ENCODE measurements at places on chromosomes 6 and 20. TPM values are rescaled to one million over a fixed set of nuclear protein-coding genes. Genes with fewer than 3 reads are reported as not detected.

GRCh38 chr6:53103993-53104675 is 38.9 kb downstream of the FBXO9 start:
- DNase-seq: no peak

GRCh38 chr6:167843023-167843422 is 16.3 kb downstream of the AFDN start:
- no peak for DNase-seq

DNA sequence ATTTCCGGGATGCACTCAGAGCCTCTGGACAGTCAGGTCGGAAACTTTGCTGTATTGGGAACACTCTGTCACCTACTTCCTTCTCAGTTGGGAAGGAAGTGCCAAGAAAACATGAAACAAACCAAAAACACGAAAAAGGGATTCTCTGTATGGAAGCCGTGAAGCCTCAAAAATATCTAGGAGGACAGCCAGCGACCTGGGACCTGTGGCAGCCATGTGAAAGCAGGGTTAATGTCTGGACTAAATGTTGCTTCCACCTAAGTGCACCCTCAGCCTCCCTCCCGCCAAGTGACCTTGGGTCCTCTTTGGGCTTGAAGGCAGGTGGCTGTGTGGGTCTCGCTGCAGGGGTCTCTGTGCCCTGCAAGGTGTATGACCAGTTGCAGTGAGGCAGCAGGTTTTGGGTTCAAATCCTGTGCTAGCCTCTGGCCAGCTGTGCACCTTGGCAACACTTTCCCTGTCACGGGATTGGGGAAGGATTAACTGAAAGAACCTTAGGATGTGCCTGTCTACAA is 851 bp downstream of the MAVS start:
- DNase-seq: no peak

DNA sequence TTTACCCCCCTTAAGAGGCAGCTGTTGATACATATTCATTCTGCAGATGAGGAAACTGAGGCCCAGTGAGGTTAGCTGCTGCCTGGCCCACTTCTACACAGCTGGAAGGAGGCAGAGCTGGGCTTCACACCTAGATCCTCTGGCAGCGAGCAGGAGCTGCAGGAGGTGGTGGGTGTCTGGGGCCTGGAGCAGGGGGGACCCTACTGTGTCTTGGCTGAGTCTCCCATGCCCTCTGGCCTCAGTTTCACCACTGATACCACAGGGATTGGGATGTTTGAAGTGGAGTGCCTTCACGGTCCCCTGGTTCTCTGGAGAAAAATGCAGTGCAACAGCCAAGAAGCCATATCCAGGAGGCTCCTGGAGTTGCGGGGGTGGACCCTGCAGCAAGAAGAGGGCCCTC is 8.2 kb upstream of the BPIFA2 start:
- peak; percentile 7 for DNase-seq

- no peak for DNase-seq
Measured at GRCh38 chr6:144728804-144729203, 443.7 kb downstream of the UTRN start.

DNA sequence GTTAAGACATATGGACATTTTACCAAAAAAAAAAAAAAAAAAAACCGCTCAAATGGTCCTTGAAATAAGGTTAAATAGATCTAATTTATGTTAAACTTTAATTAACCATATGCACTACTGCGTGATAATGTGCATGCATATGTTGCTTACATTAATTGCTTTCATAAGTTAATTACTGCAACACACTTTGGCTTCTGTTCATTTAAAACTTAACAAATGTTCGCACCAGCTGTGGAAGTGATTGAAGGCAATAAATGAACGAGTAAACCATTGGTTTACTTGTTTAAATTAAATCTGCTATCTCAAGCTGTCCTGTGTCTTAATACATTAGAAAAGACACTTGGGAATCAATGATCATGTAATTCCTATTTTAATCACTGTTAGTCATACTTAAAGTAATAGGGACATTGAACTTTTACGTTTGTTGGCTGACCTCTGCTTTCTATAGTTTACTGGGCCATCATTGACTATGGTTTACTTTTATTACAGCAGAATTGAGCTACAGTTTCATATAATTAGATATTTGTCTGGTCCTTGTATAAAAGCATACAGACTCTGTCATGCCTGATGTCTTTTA is 294.7 kb downstream of the KHDC1L start:
- DNase-seq: no peak

GRCh38 chr6:25423358-25423757 is 144.2 kb downstream of the CARMIL1 start:
- no peak for DNase-seq

GRCh38 chr6:75208298-75209183 is 2.7 kb upstream of the COL12A1 start:
- DNase-seq: peak; percentile 91

DNA sequence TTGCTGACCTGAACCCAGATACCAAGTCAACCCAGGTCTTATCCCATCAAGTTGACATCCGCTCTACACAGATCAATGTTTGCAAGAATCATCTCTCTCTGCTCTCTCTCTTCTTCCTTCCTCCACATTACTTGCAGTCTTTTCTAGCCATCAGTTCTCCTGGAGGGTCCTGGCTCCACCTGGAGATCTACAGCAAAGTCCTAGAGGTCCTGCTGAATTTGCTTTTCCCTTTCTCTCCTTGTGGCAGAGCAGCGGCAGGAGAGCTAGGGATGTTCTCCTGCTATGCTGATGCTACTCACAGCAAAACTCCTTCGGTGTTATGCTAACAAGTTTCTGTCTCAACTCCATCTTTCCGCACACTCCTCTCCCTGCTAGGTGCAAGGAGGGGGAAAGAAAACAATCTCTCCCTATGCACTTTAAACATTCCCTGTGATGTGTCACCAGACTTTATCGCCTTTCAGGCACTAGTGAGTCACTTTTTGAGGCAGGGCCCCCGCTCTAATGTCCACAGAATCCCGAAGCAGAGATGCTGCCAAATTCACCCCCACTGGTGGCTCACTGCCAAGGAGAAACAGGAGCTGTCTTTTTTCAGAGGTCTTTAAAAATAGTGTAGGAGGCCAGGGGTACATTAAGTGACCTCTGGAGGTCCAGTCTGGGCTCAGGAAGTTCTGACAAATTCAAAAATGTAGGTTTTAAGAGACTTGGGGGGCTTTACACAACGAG is 62.6 kb downstream of the FAM50B start:
- DNase-seq: peak; percentile 85

- DNase-seq: no peak
Measured at GRCh38 chr6:100892116-100892515, 11.0 kb upstream of the ASCC3 start.

DNA sequence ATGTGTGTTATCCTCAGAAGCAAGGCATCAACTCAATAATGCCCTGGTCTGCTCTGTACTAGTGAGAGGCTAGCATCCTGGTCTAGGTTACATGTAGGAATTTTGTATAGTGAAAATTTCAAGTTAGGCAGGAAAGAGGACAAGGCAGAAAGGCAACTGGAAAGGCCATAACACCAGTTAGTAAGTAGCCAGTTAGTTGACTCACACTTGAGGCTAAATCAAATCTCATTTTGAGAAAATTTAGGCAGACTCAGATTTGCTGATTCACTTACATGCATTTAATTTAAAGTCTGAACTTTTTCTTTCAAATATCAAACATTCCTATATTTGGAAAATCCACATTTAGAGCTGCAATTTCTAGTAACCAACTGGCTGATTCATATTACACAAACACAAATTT is 184.5 kb upstream of the TCF21 start:
- no peak for DNase-seq

DNA sequence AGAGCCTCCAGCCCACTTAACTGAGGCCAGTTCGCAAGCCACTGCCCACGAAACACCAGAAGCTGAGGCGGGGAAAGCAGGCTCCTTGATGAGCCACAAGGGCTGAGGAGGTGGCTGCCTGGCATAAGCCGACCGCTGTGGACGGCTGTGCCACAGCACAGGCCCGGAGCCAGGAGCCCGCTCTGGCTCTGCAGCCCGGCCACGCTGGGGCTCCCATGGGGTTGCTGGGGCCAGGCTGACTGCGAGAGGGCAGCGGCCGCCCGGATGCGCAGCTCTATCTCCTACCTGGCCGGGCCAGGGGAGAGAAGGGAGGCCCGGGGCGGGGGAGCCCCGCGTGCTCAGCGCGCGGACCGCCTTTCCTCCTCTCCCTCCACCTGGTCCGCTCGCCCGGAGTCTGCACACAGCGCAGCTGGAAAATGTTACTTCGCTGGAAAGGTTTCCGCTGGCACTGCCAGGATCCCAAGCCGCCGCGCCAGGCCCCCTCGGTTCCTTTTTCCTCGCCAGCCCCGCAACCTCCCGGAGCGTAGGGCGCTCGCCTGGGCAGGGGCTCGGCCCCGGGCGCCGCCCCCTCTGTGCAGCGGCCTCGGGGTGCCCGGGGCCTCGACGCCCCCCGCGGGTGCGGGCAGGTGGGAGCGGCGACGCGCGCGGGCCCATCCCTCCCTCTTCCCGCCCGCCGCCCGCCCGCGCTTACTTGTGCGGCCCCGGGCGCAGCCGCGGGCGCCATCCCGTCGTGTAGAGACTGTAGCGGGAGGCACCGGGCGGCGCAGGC is 657 bp downstream of the EMILIN3 start:
- DNase-seq: no peak

DNA sequence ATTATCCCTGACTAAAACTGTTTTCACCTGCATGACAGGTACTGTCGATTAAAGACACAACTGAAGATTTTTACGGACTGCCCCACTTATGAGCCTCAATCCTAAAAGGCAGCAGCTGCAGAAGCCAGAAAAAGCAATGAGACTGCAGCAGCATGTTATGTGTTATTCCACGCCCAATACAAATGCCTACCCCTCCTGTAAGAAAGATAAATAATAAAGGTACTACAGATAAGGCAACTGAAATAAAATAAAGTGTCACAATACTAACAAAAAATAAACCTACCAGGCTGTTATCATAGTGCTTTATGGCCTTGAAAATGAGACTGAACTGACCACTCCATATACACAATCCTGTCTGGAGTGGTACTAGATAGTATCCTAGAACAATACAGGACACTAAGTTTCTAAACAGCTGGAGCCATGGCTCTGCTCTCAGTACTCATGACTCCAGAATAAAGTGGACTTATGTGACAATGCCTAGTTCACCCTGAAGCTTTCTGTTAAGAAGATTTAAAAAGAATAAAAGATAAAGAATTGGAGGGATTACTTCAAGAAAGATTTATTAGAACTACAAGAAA is 9.5 kb downstream of the BCLAF1 start:
- no peak for DNase-seq

DNA sequence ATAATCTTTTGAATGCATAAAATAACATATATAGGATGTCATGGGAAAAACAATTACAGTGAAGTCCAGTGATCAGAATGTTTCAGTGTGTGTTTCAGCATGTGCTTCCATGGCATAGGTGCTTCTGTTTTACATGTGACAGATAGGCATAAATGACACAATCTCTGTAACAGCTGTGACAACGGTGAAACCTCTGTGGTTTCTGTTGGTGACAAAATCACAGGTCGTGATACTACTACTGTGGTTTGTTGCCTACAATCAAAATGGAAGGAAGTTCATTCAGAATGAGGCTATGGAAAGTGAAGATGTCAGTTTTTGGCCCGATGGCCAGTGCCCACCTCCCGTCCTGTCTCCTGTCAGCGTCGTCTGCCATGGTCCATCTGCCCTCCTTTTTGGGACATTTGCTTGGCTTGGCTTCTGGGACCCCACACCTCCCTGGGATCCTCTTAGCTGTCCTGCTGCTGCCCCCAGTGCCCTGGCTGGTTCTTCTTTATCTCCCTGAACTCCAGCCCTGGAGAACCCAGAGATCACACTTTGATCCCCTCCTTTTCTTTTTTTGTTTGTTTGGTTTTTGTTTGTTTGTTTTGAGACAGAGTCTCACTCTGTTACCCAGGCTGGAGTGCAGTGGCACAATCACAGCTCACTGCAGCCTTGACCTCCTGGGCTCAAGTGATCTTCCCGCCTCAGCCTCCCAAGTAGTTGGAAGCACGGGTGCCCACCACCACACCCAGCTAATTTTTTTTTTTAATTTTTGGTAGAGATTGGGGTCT is 79.3 kb upstream of the NAA20 start:
- DNase-seq: no peak

DNA sequence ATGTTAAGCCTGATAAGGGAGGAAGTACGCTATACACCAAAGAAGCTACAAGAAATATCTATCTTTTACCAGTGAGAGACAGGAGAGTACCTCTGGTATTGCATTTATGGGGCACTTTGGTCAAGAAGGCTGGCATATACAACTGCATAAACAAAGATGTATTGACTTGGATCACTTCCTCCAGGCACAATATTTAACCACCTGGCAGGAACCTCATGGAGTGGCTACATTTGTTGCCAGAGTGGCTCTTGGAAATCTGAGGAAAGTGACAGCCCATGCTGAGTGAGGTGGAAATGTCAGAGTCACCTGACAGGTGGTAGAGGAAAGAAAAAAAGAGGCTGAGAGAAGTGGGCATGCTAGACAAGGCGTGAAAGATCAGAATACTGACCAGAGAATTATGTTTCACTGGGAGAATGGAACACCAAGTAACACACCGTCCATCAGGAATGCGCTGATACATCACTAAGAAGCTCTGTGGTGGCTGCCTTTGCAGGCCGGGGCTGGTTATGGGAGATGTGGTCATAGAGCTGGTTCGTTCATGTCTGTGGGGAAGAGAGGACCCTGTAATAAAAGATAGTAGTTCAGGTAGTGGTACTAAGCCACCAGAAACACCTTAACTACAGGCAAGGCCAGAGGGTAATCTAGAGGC is 61.4 kb upstream of the UFL1 start:
- no peak for DNase-seq

- DNase-seq: no peak
Measured at GRCh38 chr20:21821358-21821757, 115.9 kb downstream of the PAX1 start.

DNA sequence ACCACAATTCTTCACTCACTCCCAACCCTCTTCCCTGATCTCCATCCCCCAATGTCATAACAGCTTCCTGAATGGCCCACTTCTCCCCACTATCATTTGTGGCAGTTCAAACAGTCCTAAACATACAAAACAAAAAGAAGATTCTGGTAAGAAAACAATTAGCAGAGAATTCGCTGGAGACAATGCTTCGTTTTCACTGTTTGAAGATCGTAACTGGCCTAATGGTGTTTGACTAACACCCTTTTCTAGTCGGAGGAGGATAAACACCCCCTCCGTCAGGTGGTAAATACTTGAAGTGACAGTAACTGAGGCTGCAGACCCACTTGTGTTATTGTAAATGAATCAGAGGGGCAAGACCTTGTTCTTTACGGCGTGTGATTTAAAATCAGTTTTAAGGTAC is 3.8 kb downstream of the EYA2 start:
- no peak for DNase-seq

DNA sequence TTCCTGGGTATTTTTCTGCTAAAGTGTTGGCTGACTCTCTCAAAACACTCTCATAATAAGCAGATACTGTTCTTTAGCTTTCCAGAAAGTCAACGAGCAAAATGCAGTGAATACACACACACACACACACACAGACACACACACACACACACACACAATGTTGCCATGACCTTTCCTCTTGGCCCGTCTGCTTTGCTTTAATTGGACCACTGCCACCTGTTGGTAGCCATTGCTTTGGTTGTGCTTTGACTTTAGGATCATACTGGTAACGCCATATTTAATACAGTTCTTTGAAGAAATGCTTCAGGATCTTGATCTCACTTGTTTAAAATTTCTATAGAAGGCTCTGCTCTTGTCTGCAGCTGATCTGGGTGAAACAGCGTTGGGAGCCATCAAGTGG is 4.4 kb downstream of the FIG4 start:
- DNase-seq: no peak

- no peak for DNase-seq
Measured at GRCh38 chr20:64164123-64164836, at the start of gene MYT1. TSS of gene MYT1 (plus strand) at chr20:64164452. CDS start at chr20:64198862, 34,410 bp downstream.

- DNase-seq: no peak
Measured at GRCh38 chr6:36967301-36967700, 12.8 kb downstream of the PI16 start.

Gene FBXO30
- total RNA-seq: 15.6 TPM

Gene SLC22A16
- not detected for total RNA-seq

Gene BPI
- total RNA-seq: 0.40 TPM

Gene VSTM2L
- total RNA-seq: 11.1 TPM

All from cardiac septum (tissue), 1 donor.